ENCODE measurements at places on chromosomes 2 and 18.
A peak's percentile ranks its signal among the peaks of the same experiment; 100 is the strongest.

DNA sequence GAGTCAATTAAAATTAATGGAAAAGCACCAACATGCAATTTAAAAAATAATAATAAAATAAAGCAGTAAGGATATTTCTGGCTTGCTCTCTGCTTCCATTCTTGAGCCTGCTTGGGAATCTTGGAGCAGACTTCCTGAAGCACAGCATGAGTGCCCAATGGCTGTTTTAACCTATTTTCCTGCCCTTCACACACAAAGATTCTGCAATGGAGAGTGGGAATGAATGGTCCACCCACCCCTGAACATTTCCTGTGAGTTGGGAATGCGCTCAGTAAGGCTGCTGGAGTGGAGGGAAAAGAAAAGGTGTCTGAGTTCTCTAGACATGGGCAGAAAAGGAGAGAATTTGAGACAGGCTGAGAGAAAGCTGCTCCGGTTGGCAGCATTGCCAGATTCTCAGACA is 140.6 kb downstream of the BCL2 start:
- no peak for DNase-seq

GRCh38 chr2:79729532-79729931 is 216.7 kb downstream of the CTNNA2 start:
- DNase-seq: no peak

DNA sequence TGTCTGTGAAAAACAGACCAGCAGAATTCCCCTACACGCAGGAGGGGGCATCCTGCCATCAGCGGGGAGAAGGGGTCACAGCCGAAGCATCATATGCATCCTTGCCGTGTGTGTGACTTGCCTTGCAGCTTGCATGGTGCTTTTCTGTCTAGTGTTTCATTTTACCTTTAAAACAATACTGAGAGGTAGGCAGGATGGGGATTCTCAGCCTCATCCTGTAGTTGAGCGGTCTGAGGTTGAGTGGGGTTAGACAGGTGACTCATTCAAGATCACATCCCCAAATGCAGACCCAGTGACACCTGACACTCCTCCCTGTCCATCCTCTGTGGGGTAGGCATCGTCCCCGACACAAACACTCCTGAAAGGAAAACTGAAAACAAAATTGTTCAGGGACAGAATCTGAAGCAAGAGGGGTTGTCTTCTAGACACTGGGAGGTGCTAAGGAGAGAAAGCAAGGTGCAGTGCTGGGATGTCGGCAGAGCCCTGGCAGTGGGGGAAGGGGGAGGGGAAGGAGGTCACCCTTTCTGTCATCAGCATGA is 7.9 kb downstream of the ARL4C start:
- no peak for DNase-seq

GRCh38 chr18:22609642-22610041 is 191.9 kb upstream of the CTAGE1 start:
- peak; percentile 79 for DNase-seq

GRCh38 chr2:187165936-187166610 is 282.0 kb downstream of the CALCRL start:
- DNase-seq: no peak

DNA sequence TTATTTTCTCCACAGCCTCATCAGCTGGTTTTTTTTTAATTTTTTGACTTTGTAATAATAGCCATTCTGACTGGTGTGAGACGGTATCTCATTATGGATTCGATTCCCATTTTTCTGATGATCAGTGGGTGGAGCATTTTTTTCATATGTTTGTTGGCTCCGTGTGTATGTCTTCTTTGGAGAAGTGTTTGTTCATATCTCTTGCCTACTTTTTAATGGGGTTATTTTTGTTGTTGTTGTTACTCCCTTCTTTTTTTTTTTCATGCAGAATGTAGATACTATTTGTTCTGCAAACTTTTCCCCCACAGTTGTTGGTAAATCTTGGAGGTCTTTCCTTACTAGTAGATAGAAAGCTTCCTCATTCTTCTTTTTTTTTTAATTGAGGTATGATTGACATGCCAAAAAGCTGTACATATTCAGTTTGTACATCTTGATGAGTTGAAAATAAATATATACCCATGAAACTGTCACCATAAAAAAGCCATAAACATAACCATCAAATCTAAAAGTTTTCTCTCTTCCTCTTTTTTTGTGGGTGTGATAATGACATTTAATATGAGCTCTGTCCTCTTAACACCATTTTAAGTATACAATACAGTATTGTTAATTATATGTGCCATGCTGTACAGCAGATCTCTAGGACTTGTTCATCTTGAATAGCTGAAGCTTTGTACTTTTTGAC is 21.8 kb upstream of the NT5DC4 start:
- no peak for DNase-seq

- DNase-seq: no peak
Observed at GRCh38 chr2:173623438-173624319, 269.0 kb downstream of the CDCA7 start.

- no peak for DNase-seq
Observed at GRCh38 chr2:57720728-57721627, 325.6 kb upstream of the VRK2 start.

- DNase-seq: no peak
Observed at GRCh38 chr2:186614373-186614772, 24.5 kb downstream of the ITGAV start.

Measured in Right ventricle myocardium superior (tissue), 1 donor.